Fibroblast of skin of back (primary cell): ENCODE measurements at places on chromosomes 13 and 19.

- no peak for DNase-seq
Measured at GRCh38 chr19:19026299-19026971, 6.9 kb downstream of the SUGP2 start.

DNA sequence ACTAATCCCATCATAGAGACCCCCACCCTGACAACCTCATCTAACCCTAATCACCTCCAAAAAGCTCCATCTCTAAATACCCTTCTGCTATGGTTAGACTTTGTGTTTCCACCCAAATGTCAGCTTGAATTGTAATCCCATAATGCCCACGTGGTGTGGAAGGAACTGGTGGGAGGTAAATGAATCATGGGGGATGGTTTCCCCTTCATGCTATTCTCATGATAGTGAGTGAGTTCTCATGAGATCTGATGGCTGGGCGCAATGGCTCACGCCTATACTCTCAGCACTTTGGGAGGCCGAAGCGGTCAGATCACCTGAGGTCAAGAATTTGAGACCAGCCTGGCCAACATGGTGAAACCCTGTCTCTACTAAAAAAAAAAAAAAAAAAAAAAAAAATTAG, 2.6 kb downstream of the VMAC start:
- DNase-seq, result no peak

GRCh38 chr19:16614941-16615340, 13.1 kb downstream of the MED26 start:
- no peak for DNase-seq

GRCh38 chr13:43205416-43205815, 182.0 kb downstream of the DNAJC15 start:
- no peak for DNase-seq

DNA sequence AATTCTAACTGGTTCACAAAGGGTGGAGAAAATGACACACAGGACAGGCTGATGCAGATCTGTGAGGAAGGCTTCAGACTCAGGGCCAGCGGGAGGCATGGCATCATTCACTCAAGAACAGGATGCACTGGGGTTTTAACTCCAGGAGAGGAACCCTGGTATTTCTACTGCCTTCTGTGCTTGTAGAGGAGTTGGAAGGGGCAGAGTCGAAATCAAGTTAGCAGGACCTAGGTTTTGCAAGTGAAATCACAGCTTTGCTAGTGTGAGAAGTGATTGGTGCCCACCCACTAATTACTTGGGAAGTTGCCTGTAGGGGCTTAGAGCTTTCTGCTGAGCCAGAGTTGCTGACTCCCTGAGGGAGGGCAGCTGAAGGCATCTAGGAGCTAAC, 92.7 kb downstream of the AKAP11 start:
- DNase-seq, result no peak
